ENCODE measurements at places on chromosomes 7 and 10.

GRCh38 chr10:21318540-21319167, 206.8 kb downstream of the SKIDA1 start:
- no peak for DNase-seq

GRCh38 chr7:106448992-106449859, 164.4 kb upstream of the NAMPT start:
- no peak for DNase-seq

GRCh38 chr7:135712182-135712782, 15.7 kb downstream of the SLC13A4 start:
- DNase-seq, result no peak

DNA sequence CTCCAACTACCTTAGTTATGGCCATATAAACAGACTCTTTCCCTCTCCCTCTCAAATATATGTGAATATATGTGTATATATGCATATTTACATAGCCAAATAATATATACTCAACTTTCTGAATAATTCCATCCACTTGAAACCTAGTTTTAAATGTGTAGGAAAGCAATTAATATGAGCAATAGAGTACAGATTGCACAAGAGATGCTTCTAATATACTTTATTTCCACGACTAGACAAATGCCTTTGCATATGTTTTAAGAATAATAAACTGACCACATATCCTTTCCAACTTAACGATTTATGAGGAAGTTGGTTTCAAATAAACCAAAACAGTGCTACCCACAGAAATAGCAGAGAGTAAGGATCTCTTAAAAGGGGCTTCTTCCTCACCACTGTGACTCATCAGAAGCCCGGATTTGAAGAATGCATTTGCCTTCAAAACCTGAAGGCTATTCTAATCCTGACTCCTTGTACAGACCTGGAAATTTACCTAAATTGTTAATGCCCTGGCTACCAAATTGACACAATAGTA, 266.3 kb downstream of the AHR start:
- DNase-seq, result no peak

GRCh38 chr7:2060701-2061100, 172.0 kb downstream of the MAD1L1 start:
- DNase-seq, result no peak

GRCh38 chr10:92719991-92720830, 30.5 kb downstream of the HHEX start:
- DNase-seq, result no peak

GRCh38 chr7:100602889-100603725, 944 bp downstream of the PCOLCE start:
- DNase-seq, result no peak

All from CD4-positive, alpha-beta T cell treated with Interleukin-17A for 1 hour (primary cell).